ENCODE measurements at places on chromosomes 7 and 10.

DNA sequence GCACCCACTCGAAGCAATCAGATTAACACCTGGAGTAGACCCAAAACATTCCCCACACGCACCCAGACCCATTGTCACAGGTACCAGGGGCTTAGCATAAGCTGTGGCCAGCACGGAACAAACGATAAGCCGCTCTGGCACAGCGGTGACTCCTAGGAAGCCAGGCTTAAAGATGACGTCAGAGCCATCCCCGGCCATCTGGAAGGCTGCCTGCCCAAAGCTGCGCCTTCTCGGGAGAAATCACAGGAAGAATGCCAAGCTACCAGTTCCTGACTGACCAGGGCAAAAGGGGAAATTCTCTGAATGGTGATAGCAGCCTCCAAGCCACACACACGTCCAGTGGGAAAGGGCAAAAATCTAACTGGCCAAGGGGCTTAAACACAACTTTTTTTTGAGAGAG lies 13.0 kb upstream of the WIPI2 start:
- DNase-seq: no peak

GRCh38 chr10:86151613-86152012 lies 215.0 kb downstream of the GRID1 start:
- DNase-seq: no peak

GRCh38 chr7:30977896-30978564 lies 14.3 kb downstream of the GHRHR start:
- DNase-seq: no peak

DNA sequence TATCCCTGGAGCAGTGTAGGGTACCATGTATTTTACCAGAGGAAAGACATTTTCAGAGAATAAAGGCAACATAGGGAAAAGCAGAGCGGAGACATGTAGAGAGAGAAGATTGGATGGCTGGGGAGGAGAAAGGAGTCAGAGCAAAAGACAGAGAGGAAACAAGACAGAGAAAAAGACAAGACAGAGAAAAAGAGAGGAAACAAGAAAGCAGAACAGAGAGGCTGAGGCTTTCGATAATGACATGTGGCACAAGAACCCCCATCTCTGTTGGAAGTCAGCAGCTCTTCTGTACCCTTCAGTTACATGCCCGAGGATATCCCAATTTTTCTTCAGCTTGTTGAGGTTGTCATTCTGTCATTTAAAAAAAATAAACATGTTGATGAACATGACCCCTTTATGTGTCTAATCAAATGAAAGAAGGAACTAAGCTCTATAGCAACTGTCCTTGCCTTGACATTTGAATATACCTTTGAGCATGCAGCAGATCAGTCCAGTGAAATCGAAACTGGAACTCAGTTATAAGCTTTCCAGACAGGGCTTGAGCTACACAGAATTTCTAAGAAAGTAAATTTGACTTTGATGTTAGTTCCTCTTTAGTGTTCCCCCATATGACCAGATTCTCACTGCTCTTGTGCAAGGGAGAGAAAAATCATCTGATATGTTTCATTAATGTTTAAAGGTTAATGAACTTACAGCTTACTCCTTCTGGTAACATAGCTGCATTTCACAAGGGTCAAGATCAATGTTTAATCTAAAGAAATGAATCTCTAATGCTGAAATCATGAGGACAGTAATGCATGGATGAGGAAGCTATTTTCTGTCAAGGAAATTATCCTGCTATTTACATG lies 75.1 kb upstream of the SP4 start:
- no peak for DNase-seq

DNA sequence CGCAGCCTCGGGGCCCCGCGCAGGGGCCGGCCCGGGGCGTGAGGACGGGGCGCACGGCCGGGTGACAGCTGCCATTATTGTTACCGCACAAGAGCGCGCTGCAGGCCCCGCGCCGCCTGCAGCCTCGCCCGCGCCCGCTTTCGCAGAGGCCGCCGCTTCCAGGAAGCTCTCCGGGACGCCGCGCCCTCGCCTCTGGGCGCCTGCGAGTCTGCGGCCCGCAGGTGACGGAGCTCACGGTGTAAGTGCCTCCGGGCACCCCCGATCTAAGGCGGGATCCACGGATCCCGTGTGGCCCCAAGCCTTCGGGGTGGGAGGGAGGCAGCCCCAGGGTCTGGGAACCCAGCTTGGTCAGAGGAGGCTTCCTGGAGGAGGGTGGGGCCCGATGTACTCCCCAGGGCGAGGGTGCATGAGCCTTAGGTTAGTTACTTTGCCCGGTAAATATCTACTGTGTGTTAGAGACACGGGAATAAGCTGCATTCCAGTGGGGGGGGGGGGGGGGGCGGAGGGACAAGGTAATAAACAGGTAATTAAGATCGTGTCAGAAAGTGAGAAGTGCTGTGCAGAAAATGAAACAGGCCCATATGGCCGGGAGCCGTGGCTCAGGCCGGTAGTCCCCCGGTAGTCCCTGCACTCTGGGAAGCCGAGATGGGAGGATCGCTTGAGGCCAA lies 638 bp downstream of the IQCE start:
- no peak for DNase-seq

GRCh38 chr10:95214369-95214768 lies 20.3 kb downstream of the ACSM6 start:
- DNase-seq: no peak

DNA sequence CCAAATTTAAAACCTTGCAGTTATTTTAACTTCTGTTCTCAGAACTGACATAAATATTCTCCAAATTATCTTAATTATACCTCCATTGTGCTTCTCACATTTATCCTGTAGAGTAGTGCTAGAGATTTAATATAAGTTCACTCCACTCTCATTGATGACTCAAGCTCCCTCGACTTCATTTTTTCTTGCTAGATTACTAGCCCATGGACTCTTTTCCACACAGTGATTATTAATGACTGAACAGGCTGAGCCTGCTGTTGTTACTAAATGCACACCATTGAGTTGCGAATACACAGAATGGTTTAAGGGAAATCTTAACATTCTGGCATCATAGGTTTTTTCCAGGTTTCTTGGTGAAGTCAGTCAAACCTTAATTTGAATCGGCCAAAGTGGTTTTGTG lies 179.5 kb upstream of the AKR1E2 start:
- no peak for DNase-seq

DNA sequence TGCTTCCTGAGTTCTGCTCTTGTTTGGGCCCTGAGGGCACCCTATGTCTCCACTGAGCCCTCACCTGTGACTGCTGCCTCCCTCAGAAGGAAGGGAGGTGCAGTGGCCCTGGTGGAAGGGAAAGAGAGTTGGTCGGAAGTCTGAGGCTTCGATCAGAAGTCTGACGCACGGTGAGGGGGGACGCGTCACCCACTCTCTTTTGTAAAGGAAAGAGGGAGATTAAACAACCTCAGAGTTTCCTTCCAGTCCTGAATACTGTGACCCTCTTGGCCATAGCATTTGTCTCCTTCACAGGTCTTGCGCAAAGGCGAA lies 31.4 kb upstream of the TRIM8 start:
- no peak for DNase-seq

DNA sequence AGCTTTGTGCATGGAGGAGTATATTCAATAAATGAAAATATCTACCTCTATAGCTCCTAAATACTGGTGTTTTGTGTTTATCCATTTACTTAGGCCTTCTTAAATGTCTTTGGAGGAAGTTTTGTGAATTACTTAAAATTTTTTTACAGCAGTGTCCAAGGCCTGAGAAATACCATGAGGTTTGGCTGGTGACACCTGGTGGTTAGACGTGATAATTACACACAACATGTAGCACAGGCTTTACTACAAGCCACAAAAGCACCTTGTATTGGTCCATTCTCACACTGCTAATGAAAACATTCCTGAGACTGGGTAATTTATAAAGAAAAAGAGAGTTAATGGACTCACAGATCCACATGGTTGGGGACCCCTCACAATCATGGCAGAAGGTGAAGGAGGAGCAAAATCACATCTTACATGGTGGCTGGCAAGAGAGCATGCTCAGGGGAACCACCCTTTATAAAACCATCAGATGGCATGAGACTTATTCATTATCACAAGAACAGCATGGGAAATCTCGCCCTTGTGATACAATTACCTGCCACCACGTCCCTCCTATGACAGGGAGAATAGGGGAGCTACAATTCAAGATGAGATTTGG lies 20.6 kb downstream of the HYAL4 start:
- peak; percentile 13 for DNase-seq

- DNase-seq: no peak
Observed at GRCh38 chr10:124517461-124517860, 55.8 kb downstream of the LHPP start.

DNA sequence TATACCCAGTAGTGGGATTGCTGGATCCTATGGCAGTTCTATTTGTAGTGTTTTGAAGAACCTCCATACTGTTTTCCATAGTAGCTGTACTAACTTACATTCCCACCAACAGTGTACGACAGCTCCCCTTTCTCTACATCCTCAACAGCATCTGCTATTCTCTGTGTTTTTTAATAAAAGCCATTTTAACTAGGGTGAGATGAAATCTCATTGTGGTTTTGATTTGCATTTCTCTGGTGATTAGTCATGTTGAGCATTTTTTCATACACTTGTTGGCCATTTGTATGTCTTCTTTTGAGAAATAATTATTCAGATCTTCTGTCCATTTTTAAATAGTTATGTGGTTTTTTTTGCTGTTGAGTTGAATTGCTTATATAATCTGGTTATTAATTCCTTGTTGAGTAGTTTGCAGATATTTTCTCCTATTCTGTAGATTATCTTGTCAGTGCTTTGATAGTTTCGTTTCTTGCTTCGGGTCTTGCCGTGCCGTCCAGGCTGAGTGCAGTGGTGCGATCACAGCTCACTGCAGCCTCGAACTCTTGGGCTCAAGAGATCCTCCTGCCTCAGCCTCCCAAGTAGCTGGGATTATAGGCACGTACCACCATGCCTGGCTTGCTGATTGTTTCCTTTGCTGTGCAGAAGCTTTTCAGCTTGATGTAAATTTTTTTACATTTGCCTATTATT lies 12.0 kb downstream of the MTG1 start:
- no peak for DNase-seq

DNA sequence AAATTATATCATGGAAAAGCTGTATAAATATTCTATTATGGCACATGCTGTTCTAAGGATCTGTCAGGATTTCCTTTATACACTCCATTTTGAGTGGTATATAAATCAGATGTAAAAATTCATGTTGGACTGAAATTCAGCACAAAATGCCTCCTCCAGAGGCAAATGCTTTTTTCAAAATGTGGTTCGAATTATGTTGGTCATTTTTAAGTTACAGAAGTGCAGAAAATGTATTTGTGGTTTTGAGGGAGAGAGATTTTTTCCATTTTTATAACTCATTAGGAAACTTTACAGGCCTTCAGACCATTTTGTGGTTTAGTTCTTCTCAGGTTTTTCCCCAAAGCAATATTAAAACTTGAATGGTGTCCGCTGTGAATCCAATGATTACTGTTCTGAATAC lies 2.9 kb downstream of the PPP1R3A start:
- DNase-seq: no peak

DNA sequence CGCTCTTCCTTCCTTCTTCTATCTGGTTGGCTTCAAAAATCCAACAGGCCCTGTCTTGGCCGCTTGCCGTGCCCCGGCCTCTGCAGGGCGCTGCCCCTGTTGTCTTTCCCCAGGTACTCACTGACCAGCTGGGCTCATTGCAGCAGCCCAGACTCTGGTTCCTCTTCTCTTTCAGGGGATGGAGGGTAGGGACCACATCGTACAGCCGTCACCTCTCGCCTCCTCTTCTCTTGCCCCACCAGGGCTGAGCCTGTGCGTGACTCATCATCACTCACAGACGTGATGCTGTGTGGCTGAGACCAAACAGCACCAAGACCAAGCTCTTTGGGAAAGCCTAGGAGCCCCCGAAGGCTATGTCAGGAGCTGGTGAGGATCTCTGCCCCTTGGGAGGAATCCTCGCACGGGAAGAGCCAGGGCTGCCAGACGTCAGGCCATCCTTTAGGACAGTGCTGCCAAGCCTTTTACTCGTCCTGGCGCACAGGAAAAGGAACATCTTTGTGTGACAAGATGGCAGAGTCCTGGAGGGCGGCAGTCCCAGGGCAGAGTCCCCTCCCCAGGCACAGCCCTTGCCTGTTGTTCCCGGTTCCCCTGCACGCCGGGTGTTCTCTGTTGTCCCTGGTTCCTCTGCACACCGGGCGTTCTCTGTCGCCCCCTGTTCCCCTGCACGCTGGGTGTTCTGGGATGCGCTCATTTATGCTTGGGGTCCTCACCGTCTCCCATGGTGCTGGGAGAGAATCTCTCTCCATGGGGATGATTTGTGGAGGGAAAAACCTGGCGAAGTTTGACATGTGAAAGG lies 188.5 kb upstream of the SHH start:
- DNase-seq: no peak

DNA sequence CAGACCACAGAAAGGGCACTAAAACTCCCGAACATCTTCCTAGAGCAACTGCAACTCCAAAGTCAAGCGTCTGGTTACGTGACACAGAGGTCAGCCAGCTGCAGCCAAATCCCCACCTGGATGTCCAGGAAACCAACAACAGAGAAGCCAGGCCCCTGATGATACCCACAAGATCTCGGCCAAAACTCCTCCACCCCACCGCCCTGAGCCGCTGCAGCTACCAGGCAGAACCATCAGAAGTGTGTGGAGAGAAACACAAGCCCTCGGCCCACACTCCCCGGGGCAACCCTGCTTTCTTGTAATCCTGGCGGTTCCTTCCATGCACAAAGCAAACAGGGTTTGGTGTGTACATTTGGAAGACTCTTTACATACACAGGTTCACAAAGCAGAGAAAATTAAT lies 8.7 kb downstream of the CHST15 start:
- DNase-seq: no peak

- no peak for DNase-seq
Observed at GRCh38 chr10:51767103-51767763, 67.8 kb upstream of the CSTF2T start.

DNA sequence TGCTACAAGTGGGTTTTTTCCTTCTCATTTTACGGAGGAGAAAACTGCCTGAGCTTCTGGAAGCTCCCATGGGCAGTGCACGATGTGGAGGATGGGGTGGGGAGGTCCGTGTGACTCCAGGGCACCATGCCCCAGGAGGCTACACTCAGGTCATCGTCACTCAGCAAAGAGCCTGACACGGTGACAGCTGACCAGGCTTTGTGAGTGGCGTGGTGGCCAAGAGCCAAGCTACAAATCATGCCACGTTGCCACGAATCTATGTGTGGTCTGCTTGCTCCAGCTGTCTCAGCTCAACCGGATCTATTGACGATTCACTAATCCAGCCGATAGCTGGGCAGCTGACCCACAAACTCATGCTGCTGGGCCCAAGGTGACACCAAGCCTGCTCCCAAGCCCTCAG lies 27.6 kb upstream of the C10orf71 start:
- DNase-seq: no peak

Data from C1 segment of cervical spinal cord (tissue), 14 donors.